ENCODE measurements at places on chromosomes 4 and X.

DNA sequence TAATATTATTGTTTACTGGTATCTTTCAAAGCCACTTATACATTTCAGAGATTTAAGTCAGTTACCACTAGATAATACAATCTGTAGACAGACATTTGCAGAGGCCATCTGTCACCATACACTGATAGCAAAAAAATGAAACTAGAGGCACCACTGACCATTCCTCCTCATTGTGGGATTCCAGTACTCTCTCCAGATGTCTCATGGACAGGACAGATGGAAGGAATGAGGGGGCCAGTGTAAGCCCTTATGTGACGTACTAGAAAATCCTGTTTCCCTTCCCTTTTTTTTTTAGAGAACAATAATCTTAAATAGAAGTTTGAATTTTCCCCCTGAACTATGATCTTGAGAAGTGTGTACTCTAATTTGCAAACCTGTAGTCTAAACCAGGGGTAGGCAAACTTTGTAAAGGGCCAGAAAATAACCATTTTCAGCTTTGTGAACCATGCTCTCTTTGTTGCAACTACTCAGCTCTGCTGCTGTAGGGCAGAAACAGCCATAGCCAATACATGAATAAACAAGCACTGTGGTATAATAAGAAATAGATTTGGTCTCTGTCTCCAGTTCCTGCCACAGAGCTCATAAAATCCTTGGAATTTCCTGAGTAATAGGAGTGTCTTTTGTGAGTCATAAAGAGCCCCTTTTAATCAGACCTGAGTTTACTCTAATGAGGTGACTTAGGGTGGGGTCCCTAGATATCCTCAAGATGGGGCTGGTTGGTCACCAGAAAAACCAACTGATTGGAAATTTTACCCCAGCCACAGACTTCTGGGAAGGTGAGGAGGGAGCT, 90.4 kb downstream of the MOSPD2 start:
- no peaks in the 10 kb centered on the region for H3K4me1 ChIP-seq
- H3K27me3 ChIP-seq, result no peaks in the 10 kb centered on the region
- peak; percentile 7 for DNase-seq
- H3K27ac ChIP-seq, result no peak overlapping the region
- no peak overlapping the region for H3K4me3 ChIP-seq

- no peaks in the 10 kb centered on the region for H3K27me3 ChIP-seq
- no peak overlapping the region for H3K4me3 ChIP-seq
- H3K36me3 ChIP-seq, result no peaks in the 10 kb centered on the region
Measured at GRCh38 chr4:22676063-22676462, 16.7 kb upstream of the GBA3 start.

- peaks cover 18% of the 10 kb centered on the region for H3K4me1 ChIP-seq
- H3K27me3 ChIP-seq, result no peaks in the 10 kb centered on the region
- no peak overlapping the region for H3K4me3 ChIP-seq
- peak; percentile 4 for DNase-seq
- no peak overlapping the region for H3K27ac ChIP-seq
- no peaks in the 10 kb centered on the region for H3K36me3 ChIP-seq
Measured at GRCh38 chr4:108346818-108347210, 178.1 kb upstream of the LEF1 start.

GRCh38 chr4:106344647-106344970, 24.0 kb downstream of the GIMD1 start:
- peaks cover 17% of the 10 kb centered on the region for H3K36me3 ChIP-seq
- no peak for DNase-seq
- no peaks in the 10 kb centered on the region for H3K27me3 ChIP-seq
- no peak overlapping the region for H3K27ac ChIP-seq

GRCh38 chr4:25859429-25860148, 3.2 kb downstream of the SEL1L3 start:
- peaks cover 13% of the 10 kb centered on the region for H3K4me1 ChIP-seq
- no peak overlapping the region for H3K27ac ChIP-seq
- no peaks in the 10 kb centered on the region for H3K36me3 ChIP-seq
- H3K4me3 ChIP-seq, result no peak overlapping the region

GRCh38 chrX:31545726-31546125, 473.9 kb upstream of the FTHL17 start:
- no peaks in the 10 kb centered on the region for H3K4me1 ChIP-seq
- no peak for DNase-seq
- H3K4me3 ChIP-seq, result no peak overlapping the region
- H3K27me3 ChIP-seq, result no peaks in the 10 kb centered on the region
- H3K36me3 ChIP-seq, result no peaks in the 10 kb centered on the region

- peak; percentile 88 for DNase-seq
- H3K27ac ChIP-seq, result peak overlapping the region; percentile 91
- peaks cover 29% of the 10 kb centered on the region for H3K4me1 ChIP-seq
- peaks cover 13% of the 10 kb centered on the region for H3K36me3 ChIP-seq
- H3K27me3 ChIP-seq, result no peaks in the 10 kb centered on the region
Measured at GRCh38 chr4:7803992-7804755, 135.5 kb downstream of the AFAP1 start.

DNA sequence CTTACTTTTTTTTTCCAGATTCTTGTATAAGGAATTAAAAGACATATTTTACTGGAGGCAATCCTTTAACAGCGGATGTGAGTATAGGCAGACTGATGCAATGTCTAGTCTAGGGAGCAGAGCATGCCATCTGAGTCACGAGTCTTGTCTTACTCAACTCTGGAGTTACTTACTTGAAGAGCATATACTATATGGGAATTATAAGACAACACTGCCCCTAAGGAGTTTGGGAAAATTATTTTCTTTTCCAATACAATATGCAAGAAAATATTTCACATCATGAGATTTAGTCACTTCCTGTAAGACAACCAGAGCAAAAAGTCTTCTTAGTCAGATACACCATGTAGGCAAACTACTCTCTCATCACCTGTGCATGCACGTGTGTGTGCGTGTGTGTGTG, 537.3 kb upstream of the FTHL17 start:
- no peak overlapping the region for H3K27ac ChIP-seq
- H3K4me3 ChIP-seq, result no peak overlapping the region
- no peaks in the 10 kb centered on the region for H3K4me1 ChIP-seq
- H3K36me3 ChIP-seq, result no peaks in the 10 kb centered on the region
- DNase-seq, result no peak

DNA sequence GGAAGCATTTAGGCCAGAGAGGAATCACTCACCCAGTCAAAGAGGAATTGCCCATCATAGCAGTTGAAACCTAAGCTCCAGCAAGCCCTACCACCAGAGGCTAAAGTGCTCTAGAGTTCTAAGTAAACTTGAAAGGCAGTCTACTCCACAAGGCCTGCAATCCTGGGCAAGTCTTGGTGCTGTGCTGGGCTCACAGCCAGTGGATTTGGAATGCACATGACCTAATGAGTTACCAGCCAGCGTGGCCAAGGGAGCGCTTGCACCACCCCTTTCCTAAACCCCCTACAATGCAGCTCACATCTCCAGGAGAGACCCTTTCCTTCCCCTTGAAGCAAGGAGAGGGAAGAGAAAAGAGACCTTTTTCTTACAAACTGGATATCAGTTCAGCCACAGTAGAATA, 445.7 kb downstream of the GASK1B start:
- no peaks in the 10 kb centered on the region for H3K4me1 ChIP-seq
- H3K27ac ChIP-seq, result no peak overlapping the region
- no peak for DNase-seq

GRCh38 chr4:69322055-69322454, 41.8 kb downstream of the UGT2B28 start:
- H3K27me3 ChIP-seq, result no peaks in the 10 kb centered on the region
- H3K27ac ChIP-seq, result no peak overlapping the region
- H3K4me3 ChIP-seq, result no peak overlapping the region
- H3K4me1 ChIP-seq, result no peaks in the 10 kb centered on the region

GRCh38 chr4:115058533-115058932, 54.9 kb downstream of the NDST4 start:
- no peak overlapping the region for H3K27ac ChIP-seq
- H3K4me1 ChIP-seq, result no peaks in the 10 kb centered on the region
- no peaks in the 10 kb centered on the region for H3K36me3 ChIP-seq
- DNase-seq, result no peak
- no peak overlapping the region for H3K4me3 ChIP-seq

DNA sequence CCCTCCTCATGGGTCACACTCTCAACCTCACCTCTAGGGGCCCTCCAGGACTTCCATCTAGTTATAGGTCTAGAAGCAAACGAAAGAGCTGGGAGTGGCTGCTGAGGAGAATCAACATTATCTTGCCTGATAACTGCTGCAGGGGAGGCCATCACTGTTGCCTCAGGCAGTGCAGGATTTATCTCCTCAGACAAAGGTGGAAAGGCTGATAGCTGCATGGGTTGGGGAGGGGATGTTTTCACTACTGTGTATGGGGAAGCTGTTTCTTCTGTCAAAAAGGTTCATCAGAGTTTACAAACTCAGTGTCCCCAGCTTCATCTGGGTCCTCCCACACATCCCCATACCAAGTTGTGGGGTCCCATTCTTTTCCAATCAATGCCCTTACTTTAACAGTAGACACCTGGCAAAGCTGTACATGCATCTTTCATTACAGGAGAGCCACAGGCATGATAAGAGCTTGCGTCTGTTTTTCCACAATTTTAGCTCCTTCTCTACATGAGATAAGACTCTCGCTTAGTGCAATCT, 17.6 kb upstream of the PRDM8 start:
- H3K4me1 ChIP-seq, result no peaks in the 10 kb centered on the region
- DNase-seq, result no peak
- H3K4me3 ChIP-seq, result no peak overlapping the region
- peaks cover 21% of the 10 kb centered on the region for H3K27me3 ChIP-seq

- H3K27me3 ChIP-seq, result no peaks in the 10 kb centered on the region
- H3K4me1 ChIP-seq, result peaks cover 38% of the 10 kb centered on the region
- no peak for DNase-seq
- H3K36me3 ChIP-seq, result peaks cover 21% of the 10 kb centered on the region
- no peak overlapping the region for H3K4me3 ChIP-seq
Measured at GRCh38 chr4:87122252-87122651, 98.2 kb downstream of the KLHL8 start.

GRCh38 chr4:16411501-16412085, 185.3 kb upstream of the TAPT1 start:
- H3K27ac ChIP-seq, result no peak overlapping the region
- peaks cover 3% of the 10 kb centered on the region for H3K4me1 ChIP-seq
- H3K36me3 ChIP-seq, result no peaks in the 10 kb centered on the region
- H3K27me3 ChIP-seq, result no peaks in the 10 kb centered on the region

DNA sequence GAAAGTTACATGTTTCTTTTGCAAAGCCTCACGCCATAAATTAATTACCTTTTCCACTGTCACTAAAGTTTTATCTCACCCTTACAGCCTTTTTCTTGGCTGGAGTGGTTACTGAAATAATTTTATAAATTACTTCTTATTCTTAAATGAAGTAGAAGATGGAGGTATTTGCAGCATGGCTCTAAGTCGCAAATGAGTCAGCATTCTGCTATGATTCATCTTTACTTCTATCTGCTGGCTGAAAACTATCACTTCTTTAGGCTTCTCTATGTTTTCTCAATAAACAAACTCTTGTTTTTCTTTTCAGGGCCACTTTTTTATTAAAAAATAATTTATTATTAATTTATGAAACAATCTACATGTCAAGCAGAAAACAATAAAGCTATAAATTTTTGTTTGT, 210.2 kb upstream of the GYPA start:
- no peak overlapping the region for H3K27ac ChIP-seq
- H3K4me1 ChIP-seq, result peaks cover 6% of the 10 kb centered on the region
- peak; percentile 32 for DNase-seq
- H3K4me3 ChIP-seq, result no peak overlapping the region
- no peaks in the 10 kb centered on the region for H3K27me3 ChIP-seq

- no peaks in the 10 kb centered on the region for H3K4me1 ChIP-seq
- no peak overlapping the region for H3K27ac ChIP-seq
- no peaks in the 10 kb centered on the region for H3K36me3 ChIP-seq
- no peaks in the 10 kb centered on the region for H3K27me3 ChIP-seq
- H3K4me3 ChIP-seq, result no peak overlapping the region
Measured at GRCh38 chrX:13923845-13924244, 105.8 kb downstream of the GEMIN8 start.

- no peaks in the 10 kb centered on the region for H3K36me3 ChIP-seq
- no peak overlapping the region for H3K4me3 ChIP-seq
- H3K27me3 ChIP-seq, result no peaks in the 10 kb centered on the region
- no peaks in the 10 kb centered on the region for H3K4me1 ChIP-seq
Measured at GRCh38 chr4:160877087-160877790, 1286.6 kb downstream of the FSTL5 start.

- H3K27me3 ChIP-seq, result peaks cover 2% of the 10 kb centered on the region
- H3K4me3 ChIP-seq, result no peak overlapping the region
- H3K36me3 ChIP-seq, result no peaks in the 10 kb centered on the region
- H3K4me1 ChIP-seq, result no peaks in the 10 kb centered on the region
- peak; percentile 76 for DNase-seq
Measured at GRCh38 chrX:114611018-114611619, 27.2 kb downstream of the HTR2C start.

GRCh38 chrX:115988825-115989224, 181.7 kb upstream of the AGTR2 start:
- H3K4me1 ChIP-seq, result no peaks in the 10 kb centered on the region
- no peaks in the 10 kb centered on the region for H3K36me3 ChIP-seq
- H3K4me3 ChIP-seq, result no peak overlapping the region
- H3K27me3 ChIP-seq, result no peaks in the 10 kb centered on the region

DNA sequence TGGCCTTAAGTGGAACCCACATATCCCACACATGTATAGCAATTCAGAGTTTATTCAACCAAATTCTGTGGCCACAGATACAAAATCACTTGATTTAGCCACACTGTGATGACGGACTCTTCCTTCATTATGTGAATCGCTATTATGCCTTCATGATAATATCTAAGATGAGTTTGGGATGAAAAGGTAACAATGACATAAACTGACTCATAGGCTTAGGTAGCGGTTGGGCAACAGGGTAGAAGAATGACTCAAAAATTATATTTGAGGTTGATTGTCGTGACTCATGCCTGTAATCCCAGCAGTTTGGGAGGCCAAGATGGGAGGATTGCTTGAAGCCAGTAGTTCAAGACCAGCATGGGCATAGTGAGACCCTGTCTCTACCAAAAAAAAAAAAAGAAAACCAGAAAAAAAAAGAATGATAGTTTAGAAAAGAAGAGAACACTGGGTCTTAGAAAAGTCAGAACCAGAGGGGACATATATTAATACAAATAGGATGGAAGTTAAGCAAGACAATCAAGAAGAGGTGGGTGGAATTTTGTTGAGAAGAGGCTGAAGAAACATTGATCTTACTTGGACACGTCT, 70.4 kb upstream of the USP9X start:
- peaks cover 11% of the 10 kb centered on the region for H3K4me1 ChIP-seq

GRCh38 chr4:146154057-146154456, 21.5 kb upstream of the LSM6 start:
- H3K27ac ChIP-seq, result no peak overlapping the region
- H3K4me3 ChIP-seq, result no peak overlapping the region
- H3K27me3 ChIP-seq, result peaks cover 3% of the 10 kb centered on the region
- H3K36me3 ChIP-seq, result no peaks in the 10 kb centered on the region
- DNase-seq, result no peak

GRCh38 chrX:16653424-16653823, 3.5 kb downstream of the S100G start:
- peaks cover 4% of the 10 kb centered on the region for H3K36me3 ChIP-seq
- no peak overlapping the region for H3K27ac ChIP-seq
- no peaks in the 10 kb centered on the region for H3K27me3 ChIP-seq
- peaks cover 4% of the 10 kb centered on the region for H3K4me1 ChIP-seq
- DNase-seq, result no peak

DNA sequence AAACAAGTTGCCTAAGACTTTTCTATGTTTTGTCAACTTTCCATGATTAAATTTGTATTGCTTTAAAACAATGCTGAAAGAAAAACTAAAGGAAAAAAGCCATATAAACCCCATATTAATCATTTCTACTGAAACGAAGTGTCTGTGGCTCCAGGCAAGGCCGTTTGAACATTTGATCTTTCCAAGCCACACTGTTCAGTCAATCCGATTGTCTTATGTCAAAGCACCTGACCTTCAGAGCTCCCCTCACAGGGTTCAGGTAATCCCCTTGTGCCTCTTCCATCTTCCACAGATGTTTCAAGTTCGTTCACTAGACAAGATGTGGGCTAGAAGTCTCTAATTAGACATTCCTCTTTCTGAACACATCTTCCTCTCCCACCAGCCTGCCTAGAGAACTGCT, 177.1 kb upstream of the NUDT10 start:
- H3K4me3 ChIP-seq, result no peak overlapping the region
- no peaks in the 10 kb centered on the region for H3K27me3 ChIP-seq
- no peaks in the 10 kb centered on the region for H3K4me1 ChIP-seq
- no peak overlapping the region for H3K27ac ChIP-seq

Measured in cardiac muscle cell (in vitro differentiated cells and primary cell).